Skeletal muscle cell (primary cell): ENCODE measurements at places on chromosomes 4 and X.

GRCh38 chrX:1323315-1323714 is 13.3 kb upstream of the IL3RA start:
- DNase-seq = no peak

DNA sequence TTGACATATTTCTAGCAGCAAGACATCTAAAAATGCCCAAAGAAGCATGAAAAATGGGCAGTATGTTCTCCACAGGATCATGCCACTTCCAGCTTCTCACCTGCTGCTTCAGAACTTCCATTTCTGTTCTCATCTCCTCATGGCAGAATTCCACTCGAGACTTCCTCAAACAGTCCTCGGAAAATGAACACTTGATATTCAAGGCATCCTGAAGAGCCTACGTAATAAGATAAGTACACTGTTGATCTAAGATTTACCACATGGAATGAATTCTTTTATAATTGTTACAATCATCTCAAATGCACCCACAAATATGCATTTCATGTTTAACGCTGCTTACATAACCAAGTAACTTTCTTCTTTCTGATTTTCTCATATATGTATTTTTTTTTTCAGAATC is 14.1 kb downstream of the TNIP3 start:
- no peak for DNase-seq

GRCh38 chrX:20477836-20478524 is 211.3 kb upstream of the RPS6KA3 start:
- DNase-seq = no peak

DNA sequence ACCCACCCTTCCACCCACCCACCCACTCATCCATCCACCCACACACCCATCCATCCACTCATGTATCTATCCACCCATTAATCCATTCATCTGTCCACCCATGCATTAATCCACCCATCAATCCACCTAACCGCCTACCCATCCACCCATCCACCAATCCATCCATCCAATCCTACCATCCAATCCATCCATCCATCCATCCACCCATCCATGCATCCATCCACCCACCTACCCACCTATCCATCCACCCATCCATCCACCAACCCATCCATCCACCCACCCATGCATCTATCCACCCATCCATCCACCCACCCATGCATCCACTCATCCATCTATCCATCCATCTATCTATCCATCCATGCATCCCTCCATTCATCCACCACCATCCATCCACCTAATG is 34.8 kb upstream of the AFAP1 start:
- no peak for DNase-seq

- no peak for DNase-seq
Observed at GRCh38 chrX:128653524-128654060, 601.4 kb upstream of the ACTRT1 start.

DNA sequence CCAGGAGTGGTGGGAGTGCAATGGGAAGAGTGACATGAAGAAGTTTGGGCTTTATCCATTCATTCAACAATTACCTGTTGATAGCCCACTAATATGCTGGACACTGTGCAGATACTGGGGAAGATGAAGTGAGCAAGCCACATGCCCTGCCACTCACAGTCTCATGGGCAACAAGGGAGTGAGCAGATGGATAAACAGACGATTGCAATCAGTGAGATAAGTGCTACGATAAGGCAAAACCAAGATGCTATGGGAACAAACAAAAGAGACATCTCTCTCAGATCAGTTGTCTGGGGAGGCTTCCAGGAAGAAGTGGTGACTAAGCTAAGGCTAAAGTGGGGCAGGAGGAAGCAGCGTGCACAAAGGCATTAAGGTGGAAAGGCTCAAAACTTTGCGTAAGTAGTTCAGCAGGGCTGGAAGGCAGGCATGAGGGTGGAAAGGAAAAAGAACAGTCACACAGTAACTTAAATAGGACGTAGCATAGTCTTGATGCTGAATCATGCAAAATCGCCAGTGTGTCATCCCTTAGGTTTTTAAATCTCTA is 31.7 kb downstream of the GAB3 start:
- peak; percentile 77 for DNase-seq

DNA sequence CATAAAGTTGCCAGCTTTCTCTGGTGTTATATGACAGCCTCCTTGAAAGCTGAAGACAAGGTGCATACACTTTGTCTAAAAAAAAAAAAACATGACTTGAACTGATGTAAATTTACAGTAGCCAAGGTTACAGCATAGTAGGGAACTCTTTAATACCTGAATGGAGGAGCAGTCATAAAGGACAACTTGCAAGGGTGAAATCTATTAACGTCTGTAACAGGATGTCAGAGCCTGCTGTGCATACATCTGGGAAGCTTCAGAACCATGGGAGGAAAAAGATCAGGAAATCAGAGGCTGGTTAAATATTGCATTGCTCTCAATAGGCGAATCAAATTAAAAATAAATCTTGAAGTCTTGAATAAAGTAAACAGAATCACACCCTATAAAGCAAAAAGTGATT is 484.0 kb upstream of the CTSO start:
- DNase-seq = no peak

GRCh38 chrX:110568441-110568840 is 209.8 kb downstream of the RTL9 start:
- no peak for DNase-seq

DNA sequence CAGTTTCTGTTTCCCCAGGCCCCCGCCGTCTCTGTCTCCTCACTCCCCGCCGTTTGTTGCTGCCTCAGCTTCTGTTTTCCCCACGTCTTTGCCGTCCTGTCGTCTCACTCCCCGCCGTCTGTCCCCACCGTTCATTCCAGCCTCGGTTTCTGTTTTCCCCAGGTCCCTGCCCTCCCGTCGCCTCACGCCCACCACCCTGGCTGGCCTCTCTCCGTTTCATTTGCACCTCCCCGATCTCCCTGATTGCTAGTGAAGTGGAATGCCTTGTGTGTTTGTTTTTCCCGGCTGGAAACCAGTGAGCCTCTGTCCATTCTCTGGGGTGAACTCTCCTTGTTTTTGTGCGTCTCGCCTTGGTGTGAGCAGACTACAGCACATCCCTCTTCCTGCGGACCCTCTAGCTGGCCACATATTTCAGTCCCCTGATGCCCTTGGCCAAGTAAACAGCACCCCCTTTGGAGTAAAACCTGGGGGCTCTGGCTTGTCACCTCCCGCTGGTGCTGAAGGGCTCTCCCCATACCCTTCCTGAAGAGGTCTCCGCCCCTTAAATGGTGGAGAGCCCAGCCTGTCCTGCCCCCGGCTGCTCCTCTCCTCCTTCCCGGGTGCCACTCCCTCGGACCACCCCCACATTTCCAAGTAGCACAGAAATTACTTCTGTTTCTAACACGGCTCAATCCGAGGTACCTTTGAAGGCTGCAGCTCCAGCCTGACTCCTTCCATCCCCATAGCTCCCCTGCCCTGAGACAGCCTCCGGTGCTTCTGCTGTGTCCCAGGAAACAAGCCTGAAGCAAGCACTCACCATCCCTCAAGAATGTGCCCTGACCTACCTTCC is 13.2 kb downstream of the TMEM175 start:
- no peak for DNase-seq

DNA sequence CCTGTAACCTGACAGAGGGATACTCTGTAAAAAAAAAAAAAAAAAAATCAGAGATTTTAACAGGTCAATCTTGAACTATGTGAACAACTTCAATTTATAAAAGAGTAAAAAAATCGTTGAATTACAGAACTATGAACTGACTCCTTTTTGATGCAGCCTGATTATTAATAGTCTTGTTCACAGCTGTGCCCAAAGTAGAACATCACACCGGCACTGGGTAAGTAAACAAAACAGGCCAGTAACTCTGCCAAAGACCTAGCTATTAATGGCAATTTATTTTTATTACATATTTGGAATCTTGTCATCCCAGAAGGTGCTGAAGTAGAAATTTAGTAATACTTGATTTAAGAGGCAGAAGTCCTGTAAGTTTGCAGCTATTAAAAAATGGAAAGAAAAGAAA is 31.4 kb downstream of the CPE start:
- DNase-seq = no peak

DNA sequence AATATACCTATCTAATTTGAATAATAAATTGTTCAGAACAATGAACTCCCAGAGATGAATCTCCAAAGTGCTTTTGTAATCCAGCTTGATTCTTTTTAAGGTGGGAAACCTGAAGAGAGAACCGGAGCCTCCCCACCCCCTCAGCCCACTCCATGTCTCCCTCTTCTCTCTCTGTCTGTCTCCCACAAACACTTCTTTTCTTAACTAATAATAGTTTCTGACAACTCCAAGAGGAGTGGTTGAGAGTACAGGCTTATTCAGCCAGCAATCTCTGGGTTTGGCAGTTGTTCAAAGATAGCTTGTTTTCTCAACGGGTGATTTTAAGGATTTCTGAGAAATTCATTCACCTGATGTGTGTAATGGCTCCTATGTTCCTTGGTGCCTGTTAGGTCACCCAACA is 23.4 kb downstream of the PPP4R3C start:
- DNase-seq = no peak

DNA sequence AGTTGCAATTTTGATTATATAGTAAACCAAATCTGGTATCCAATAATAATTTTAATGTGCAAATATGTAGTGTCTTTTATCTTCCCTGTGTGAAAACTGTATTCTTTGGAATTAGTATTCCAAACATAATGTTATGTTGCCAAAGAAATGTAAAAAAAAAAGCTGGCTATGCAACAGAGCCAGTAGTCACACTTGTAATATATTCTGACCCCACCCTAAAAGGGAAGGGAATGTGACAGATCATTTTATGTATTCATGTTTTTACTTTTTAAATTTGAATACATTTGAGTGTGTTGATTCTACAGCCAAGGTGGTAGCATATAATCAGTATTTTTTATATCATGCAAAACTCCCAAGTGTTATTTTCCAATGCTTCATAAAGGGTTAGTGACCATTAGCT is 27.9 kb upstream of the MCUB start:
- DNase-seq = no peak

DNA sequence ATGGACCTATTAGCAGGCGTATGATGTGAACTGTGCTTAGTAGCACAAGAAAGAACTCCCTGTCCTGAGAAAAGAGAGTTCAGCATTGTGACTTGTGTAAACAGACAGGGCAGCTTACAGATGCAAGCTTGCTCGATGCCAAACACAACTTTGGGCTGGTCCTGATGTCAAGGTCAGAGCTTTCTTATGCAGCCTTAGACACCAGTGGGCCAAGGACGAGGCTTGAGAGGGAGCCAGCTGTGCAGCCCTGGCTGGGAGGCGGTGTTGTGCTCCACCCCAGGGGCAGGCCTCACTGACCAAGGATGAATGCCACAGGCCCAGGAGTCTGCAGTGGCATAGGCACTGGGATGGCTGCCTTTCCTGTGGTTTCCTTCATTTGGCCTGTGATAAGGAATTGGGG is 35.4 kb downstream of the JADE1 start:
- no peak for DNase-seq

DNA sequence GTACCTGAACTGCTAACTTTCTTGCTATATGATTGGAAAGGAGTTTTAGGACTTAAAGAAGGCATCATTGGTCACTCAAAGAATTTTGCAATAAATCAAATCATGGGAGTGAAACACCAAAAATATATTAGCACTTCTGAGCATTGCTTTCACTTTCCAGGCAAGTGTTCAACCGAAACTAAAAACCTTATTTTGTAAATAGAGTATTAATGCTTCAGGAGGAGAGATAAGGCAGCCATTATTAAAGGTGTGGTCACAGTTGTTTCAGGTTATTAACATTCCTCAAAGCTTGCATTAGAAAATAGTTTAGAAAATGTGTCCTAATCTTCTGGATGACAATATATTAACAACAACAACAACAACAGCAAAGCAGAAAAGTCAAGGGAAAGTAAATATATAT is 92.3 kb upstream of the TLL1 start:
- DNase-seq = no peak

GRCh38 chr4:82560853-82561785 is 669 bp downstream of the TMEM150C start:
- no peak for DNase-seq

DNA sequence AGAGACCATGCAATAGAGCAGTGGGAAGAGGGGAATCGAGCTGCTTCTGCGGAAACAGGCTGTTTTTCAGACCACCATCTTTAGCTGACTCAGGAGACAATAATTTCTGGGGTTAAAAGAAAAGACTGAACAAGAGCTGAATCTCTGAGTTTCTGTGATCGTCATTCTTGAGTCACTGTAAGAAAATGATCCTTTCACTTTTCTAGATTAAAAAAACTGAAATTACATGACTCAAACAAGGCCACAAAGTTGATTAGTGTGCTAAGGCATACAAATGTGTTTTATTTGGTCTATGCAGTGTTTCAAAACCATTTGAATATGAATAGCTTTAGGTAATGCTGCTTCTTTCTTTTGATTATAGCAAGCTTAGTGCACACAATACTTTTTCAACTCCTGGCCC is 194.4 kb upstream of the RPL34 start:
- DNase-seq = peak; percentile 54

DNA sequence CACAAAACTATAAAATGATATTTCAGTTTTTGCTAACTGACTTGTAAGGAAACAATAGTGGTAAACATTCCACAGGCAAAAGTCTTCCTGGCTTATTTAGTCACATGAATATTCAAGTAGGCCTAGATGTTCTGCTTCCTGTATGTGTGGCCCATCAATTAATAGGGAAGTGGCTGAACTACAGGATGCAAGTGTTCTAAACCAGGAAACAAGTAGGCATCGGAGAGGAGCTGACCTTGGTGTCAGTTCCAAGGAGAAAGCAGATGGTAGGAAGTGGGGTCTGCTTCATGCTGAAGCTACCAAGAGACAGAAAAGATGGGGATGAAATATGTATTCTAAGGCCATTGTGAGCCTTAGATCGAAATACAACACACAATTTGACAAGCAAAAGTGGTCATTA is 149.7 kb downstream of the ANTXR2 start:
- DNase-seq = no peak

- DNase-seq = no peak
Observed at GRCh38 chrX:10965174-10965798, 145.8 kb upstream of the HCCS start.

- DNase-seq = no peak
Observed at GRCh38 chr4:109125084-109125483, 177.4 kb downstream of the COL25A1 start.

DNA sequence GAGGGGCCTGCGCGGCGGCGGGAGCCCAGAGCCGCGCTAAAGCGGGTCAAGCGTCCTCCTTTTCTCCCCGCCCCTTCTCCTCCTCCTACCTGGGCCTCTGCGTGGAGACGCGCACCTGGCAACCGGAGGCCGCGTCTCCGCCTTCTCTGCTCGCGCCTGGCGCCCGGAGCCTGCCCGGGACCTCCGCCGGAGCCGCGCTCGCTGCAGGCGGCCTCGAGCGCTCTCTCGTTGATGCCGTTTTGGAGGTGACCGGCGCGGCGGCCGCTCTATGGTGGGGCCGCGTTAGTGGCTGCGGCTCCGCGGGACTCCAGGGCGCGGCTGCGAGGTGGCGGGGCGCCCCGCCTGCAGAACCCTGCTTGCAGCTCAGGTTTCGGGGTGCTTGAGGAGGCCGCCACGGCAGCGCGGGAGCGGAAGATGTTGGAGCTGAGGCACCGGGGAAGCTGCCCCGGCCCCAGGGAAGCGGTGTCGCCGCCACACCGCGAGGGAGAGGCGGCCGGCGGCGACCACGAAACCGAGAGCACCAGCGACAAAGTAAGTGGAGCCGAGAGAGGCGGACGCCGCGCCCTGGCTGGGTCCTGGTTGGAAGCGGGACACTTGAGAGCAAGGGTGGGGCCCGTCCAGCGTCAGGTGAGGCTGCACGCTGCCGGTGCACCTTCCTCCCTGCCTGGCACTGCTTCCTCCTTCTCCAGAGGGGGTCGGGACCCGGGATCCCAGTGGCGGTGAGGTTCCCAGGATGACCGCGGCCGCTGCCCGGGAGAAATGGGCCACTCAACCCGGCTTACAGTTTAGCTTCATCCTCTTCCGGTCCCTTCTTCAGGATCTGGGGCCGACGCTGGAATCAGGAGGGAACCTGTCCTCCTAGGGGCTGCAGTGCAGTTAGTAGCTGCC is at the start of gene CDS1:
CDS1 (plus strand) TSS at position 140 of the 888 bp plus-strand sequence; CDS start at position 415, 275 bp downstream.
- no peak for DNase-seq
